Activated naive CD8-positive, alpha-beta T cell treated with anti-CD3 and anti-CD28 coated beads, Interleukin-2, amount 10 ng/mL, durations not matched to agents 7 days and 5 days (primary cell): ENCODE measurements at places on chromosomes 2 and 18. TPM values are rescaled to one million over a fixed set of nuclear protein-coding genes. Genes with fewer than 3 reads are reported as not detected.

The LHCGR gene
- total RNA-seq: not detected

The VAMP5 gene
- total RNA-seq: 70.8 TPM

The COL3A1 gene
- not detected for total RNA-seq

The TAF4B gene
- 7.3 TPM for total RNA-seq

The IL1RN gene
- total RNA-seq: 4.0 TPM

The WDR7 gene
- 43.1 TPM for total RNA-seq

The C2orf80 gene
- not detected for total RNA-seq

The TMEM247 gene
- total RNA-seq: not detected

The FAM136A gene
- 34.8 TPM for total RNA-seq

The PROM2 gene
- 1.0 TPM for total RNA-seq

The MYO7B gene
- 4.7 TPM for total RNA-seq

The NT5C1B gene
- not detected for total RNA-seq

The TTL gene
- 22.9 TPM for total RNA-seq

The VWC2L gene
- total RNA-seq: not detected

The EMILIN2 gene
- total RNA-seq: 27.7 TPM

The CEP68 gene
- total RNA-seq: 22.8 TPM

The DNAH6 gene
- total RNA-seq: 1.0 TPM

DNA sequence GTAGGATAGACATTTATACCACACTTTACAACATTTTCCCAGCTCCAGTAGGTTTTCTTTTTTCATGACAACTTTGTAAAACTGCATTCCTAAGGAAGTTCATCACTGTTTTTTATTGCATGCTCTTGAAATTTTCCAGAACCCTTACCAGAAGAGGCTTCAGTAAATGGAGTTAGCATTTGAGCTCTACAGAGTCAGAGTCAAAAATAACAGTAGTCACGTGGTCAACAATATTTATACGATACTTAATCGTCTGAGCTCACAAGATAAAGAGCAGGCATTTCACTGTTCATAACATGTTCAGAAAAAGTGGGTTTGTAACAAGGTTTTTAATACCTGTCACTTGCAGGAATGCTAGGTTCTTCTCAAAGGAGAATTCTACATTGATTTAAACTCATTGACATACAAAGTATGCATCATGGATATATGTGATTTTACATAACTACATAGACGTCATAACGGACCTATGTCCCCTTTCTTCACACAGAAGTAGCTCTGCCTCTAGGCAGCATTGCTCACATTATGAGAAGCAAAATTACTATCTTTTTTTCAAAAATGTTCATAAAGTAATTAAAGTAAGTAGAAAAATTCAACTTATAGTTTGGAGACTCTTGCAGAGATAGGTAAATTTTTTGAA is 187.0 kb upstream of the COL3A1 start:
- no peak for DNase-seq

GRCh38 chr18:14086458-14087231 is 45.6 kb downstream of the ZNF519 start:
- no peak for DNase-seq

DNA sequence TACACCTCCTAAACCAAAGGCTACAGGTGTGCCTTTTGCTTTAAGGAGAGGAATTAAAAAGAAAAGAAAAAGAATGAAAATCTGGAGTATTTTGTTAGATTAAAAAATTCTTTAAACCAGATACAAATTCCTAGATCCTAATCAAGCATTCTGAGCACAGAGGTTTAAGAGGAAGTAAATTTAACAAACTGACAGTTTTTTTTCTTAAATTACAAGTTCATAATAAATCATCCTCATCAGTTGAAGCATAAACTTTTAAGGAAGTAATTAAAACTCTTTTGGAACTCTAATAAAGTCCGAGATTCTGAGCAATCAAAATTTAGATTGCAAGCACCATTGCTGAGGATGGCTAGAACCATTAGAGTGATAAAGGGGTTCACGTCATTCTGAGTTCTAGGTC is 75.1 kb downstream of the POLE4 start:
- DNase-seq: no peak

GRCh38 chr18:66107546-66107945 is 356.7 kb downstream of the CDH7 start:
- no peak for DNase-seq

GRCh38 chr2:238408615-238409340 is 17.9 kb upstream of the ASB1 start:
- no peak for DNase-seq

GRCh38 chr2:14781142-14781541 is 148.6 kb downstream of the LRATD1 start:
- no peak for DNase-seq

DNA sequence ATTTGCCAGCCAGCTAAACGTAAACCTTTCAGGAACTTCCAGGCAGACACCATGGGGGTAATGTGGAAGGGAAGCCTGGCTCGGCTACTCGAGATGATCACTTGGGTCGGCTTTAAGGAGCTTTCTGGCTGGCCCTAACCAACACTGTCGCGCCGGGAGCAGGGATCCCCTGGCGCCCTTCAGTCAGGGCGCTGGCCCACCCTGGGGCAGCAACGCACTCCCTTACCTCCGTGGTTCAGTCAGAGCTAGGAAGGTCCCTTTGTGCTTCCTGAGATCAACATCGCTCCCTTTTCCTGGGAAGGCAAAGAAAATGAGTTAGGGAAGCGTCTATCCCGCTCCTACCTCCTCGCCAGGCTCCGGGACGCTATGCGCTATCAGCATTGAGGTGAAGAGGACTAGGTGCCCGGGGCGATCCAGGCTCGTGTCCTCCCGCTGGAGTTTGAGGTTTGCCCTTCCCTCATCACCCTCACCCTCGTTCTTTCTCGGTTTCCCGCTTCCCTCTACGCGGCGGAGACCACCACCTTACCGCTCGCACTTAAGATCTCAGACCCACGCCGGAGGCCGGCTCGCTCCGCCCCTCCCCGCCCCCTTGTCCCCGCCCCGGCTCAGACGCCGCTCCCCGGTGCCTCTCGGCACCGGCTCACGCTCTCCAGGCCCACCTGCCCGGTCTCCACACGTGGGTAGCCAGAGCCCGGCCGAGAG is 449 bp upstream of the ATRAID start:
- DNase-seq: no peak

- DNase-seq: no peak
These were observed 20.4 kb downstream of the CNOT11 start for GRCh38 chr2:101273056-101273455.

DNA sequence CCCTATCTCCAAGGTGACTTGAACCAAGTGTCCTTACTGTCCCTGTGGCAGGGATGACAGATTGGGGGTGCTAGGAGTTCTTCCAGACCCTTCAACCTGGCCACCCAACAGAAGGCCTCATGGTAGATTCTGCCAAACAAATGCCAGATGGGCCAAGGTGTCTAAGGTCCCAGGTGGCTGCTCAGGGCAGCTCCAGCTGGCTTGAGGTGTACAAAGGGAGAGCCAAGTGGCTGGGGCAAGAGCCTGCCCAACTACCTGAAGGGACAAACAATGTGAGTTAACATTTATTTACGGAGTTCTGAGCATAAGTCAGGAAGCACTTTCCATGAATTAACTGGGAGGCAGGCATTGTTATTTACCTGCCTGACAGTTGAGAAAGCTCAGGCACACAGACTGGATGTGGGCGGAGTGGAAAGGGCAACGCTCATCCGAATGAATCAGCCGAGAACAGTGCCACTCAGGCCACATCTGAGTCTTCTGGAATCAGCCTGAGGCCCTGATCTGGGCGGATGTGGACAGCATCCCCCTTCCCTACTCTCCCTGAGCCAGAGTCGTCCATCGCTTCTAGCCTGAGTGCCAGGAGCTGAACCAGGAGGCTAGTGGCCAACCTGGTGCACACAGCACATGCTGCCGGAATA is 4.4 kb upstream of the KCNIP3 start:
- DNase-seq: no peak

GRCh38 chr2:28930205-28930604 is 35.7 kb downstream of the WDR43 start:
- no peak for DNase-seq

DNA sequence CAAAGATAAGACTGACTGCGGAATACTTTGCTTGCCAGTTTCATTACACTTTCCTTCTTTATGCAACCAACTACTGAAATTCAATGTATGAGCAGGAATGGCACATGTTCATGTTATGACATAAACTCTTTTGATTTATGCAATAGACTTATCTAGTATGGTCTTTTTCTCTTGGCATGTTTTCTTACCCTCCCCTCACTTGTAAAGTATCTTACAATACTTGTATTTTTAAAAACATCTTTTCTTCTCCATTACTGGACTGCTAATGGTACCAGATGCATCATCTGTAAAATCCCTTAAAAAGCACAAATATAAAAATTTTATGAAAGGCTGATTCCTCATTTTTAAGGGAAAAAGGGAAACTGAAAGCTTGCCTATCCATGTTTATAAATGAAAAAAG is 373.8 kb downstream of the ZEB2 start:
- DNase-seq: no peak

GRCh38 chr2:71940695-71941094 is 207.0 kb downstream of the CYP26B1 start:
- no peak for DNase-seq

DNA sequence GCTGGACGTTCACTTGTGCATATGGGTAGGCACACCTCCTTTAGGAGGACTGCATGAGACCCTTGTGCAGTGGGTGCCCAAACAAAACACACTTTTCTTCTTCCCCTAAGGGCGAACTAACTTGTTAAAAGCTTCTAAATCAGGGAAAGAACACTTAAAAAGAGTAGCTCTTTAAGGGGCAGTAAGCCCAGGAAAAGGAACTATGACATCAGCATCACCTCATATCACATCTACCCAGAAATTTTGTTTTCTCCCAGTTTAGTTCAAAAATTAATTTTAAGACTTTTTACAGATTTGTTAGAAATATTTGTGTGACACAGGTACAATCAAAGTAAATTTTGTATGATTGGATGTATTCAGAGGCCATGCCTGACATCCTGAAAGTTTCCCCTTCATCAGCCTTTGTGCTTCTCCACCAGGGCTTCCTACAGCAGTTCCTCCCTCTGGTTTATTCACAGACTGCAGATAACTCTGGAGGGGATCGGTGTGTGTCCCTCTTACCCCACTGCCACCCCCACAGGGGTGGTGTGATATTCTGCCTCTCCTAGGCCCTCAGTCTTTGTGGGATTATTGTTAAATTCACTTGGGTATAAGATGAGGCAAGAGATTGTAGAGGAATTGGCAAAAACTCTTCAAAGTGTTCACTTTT is 27.6 kb downstream of the BCL2L11 start:
- DNase-seq: no peak

- DNase-seq: no peak
These were observed 133.5 kb downstream of the QPCT start for GRCh38 chr2:37477921-37478320.

DNA sequence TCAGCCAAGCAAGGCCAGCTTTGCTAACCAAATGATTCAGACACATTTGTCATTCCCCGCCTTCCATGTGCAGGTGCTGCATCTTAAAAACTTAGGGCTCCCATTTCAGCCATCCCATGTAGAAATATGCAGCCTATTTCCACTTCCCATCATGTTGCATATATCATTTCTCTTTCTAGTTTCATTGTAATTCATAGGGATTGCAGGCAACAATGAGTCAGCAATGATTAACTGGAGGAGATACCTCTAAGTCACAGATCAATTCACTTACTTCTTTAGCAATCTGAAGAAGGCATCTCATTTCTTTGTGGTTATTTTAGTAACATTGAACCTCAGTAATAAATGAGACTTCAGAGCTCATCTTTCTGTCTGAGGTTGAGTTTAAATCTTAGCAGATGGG is 276.1 kb upstream of the PKDCC start:
- no peak for DNase-seq

DNA sequence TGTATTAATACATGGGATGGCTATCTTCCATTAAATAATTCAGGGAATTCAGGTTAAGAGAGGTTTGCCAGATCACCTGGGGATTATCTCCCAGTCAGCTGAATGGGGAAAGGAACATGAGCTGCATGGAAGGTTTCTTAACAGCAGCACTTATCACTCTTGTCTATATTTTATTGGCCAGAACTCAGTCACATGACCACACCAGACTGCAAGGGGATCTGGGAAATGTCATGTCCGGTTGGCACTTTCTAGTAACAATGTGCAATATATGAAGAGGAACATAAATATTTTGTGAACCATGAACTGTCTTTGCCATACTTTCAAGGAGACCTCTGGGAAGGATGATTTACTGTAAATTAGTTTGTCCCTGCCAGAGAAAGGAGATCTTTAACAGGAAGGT is 599.1 kb downstream of the SLC4A3 start:
- no peak for DNase-seq
